ENCODE measurements at places on chromosomes 16 and 17. TPM values are rescaled to one million over a fixed set of nuclear protein-coding genes. Genes with fewer than 3 reads are reported as not detected.
A peak's percentile ranks its signal among the peaks of the same experiment; 100 is the strongest.

DNA sequence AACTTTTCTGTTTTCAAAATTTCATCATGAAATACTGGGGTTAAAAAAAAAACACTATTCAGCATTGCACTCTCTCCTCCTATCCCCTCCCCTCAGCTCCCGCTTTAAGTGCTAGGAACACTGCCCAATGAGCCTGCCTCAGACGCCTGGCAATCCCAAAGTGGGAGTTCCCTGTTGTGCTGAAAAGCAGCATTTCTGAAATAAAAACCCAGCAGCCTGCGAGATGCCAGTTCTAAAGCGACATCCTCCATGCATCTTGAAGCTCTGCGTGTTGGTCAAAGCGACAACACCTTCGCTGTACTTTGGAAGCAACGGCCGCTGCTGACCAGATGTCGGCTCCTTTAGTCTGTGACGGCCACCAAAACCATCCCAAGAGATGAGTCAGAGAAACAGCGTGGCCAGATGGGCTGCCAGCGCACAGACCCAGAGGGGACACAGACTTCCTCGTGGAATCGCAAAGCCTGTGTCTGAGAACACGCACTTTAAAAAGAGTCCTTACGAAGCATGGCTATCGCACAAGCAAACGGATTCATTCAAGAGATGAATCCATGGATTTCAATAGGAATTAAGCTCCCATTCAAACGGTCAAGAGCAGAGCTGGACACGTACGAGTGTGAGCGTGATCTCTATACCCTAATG, 32.8 kb downstream of the FBXO31 start:
- DNase-seq = peak; percentile 48

DNA sequence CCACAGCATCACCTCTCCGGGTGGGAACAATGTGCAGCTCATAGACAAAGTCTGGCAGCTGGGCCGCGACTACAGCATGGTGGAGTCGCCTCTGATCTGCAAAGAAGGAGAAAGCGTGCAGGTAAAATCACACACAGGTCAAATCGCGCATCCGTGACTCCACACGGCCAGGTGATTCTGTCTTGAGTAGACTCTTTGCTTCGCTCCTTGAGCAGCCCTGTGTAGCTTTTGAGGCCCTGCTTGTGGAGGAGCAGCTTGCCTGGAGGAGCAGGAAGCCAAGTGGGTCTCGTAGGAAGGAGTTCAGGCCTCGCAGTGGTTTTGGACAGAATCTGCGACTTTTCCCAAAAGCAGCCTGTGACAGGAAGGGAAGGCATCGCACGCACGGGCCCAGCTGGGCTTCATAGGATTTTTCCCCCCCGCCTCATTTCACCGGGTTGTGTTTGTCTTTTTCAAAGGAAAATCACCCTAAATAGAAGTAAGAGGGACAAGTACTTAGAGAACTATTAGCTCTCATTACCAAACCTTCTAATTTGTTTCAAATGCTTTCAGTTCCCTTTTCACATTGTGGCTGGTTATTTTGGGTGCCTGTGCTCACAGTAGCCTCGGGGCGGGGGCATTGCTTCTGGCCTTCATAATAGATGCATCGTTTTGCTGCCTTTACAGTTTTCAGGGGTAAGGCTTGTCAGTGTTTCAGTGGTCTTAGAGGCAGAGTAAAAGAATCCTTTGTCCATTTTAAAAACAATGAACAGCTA, 71.5 kb downstream of the SEC14L1 start:
- DNase-seq = no peak

DNA sequence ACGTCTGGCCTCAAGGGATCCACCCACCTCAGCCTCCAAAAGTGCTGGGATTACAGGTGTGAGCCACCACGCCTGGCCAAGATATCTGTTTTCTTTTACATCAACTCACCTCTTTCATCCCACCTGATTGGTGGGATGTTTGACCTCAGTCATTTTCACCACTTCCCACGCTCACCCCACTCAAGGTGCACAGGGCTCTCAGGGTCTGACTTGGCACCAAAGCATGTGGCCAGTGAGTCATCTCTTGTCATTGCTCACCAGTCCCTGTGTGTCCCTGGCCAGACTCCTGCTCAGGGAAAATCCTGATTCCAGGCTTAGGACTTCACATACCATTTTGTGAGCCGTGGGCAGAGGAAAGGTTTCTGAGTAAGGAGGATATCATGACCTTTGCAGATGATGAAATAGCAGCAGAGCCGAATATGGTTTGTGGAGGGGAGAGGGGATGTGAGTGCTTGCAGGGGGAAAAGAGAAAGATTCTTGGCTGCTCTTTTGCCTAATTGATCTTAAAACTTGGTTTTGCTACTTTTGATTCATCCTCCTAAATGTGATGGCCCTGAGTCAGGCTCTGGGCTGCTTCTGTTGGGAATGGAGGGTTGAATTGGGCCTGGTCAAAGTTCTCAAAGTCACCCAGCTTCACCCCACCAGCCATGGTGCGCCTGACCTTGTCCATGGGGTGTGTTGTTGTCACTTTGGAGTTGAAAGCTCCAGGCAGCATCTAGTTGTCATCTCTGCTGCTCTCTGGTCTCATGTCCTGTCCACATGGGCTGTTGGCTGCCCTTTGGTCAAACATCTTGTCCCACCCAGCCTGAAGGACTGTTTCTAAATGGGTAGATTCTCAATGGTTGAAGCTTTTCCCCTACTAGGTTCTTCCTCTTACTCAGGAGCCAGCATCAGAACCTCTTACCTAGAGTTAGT, 6.0 kb upstream of the KCNH6 start:
- DNase-seq = peak; percentile 71

DNA sequence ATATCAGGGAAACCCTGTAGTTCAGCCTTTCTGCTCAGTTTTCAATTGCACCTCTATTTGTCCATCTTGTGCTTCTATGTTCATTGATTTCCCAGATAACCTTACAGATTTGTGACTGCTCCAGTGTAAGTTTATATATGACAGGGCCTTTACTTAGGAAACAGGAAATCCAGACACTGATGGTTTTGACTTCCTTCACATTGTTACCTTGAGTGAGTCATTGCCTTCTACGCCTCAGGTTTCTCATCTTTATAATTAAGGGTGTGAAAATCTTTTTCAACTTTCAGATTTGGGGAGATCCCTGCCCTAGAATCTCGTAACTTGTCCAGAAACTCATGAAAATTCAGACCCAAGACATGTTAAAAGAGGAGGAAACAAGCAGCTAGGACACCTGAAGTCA, 342.4 kb upstream of the TBX2 start:
- no peak for DNase-seq

SLC4A1 gene
- total RNA-seq = not detected

CORO7 gene
- 25.0 TPM for total RNA-seq

DNA sequence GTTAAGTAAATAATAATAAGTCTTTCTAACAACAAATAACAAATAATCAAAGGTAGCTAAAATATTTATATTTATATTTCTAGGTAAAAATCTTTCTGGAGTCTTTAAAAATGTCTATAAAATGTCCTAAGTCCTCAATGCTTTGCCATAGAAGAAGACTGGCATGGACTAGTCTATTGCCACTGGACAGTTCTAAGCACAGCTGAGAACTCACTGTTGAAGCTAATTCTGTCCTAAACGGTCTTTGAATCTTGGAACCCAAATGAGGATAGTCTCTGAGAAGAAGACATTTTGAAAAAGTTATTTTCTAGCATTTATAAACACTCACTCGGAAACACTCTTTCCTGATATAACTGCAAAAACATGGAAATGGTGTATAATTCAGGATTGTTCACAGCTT, 539 bp downstream of the MYH8 start:
- DNase-seq = no peak

DNA sequence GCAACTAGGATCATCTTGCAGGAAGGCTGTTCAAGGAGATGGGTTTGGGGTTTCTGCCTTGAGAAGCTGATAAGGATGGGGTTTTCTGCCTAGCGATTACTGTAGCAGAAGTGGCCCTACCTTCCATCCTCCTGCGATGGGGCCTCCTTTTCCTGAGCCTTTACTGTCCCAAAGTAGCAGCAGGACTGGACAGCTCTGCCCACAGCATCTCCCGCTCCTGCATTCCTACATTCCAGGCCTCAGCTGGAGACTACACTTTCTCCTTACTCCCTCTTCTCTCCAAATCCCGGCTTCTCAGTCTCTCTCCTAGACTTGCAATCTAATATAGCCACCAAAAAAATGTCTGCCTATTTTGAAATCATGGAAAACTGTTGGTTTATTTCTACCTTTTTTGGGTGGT, 355.4 kb downstream of the CA10 start:
- DNase-seq = no peak

SLC22A31 gene
- total RNA-seq = 0.58 TPM
